Activated naive CD4-positive, alpha-beta T cell (primary cell): ENCODE measurements at places on chromosomes 11 and 22.

DNA sequence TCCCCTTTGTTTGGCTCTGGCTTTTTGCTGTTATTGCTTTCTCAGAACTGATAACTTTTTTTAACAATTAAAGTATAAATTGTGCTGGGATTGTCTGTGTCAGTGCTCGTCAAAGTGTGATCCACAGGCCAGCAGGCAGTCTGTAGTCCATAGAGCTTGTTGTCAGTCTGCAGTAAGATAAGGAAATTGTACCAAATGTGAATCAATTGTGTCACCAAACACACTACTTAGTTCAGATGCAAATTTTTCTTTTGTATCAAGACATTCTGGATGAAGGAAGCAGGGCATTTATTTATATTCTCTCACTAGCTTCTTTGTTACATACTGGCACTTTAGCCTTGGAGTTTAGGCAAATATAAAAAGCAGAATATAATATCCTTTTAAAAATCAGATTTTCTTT is 121.0 kb downstream of the WNT11 start:
- no peak for DNase-seq

- DNase-seq: no peak
Measured at GRCh38 chr11:84899134-84899533, 728.0 kb downstream of the DLG2 start.

- no peak for DNase-seq
Measured at GRCh38 chr11:31419138-31419537, 49.5 kb downstream of the DNAJC24 start.

- no peak for DNase-seq
Measured at GRCh38 chr22:18075720-18076497, 1.9 kb upstream of the PEX26 start.

GRCh38 chr11:13535819-13536218 is 40.0 kb upstream of the PTH start:
- DNase-seq: no peak

GRCh38 chr22:39991159-39991860 is 3.4 kb upstream of the FAM83F start:
- DNase-seq: no peak

DNA sequence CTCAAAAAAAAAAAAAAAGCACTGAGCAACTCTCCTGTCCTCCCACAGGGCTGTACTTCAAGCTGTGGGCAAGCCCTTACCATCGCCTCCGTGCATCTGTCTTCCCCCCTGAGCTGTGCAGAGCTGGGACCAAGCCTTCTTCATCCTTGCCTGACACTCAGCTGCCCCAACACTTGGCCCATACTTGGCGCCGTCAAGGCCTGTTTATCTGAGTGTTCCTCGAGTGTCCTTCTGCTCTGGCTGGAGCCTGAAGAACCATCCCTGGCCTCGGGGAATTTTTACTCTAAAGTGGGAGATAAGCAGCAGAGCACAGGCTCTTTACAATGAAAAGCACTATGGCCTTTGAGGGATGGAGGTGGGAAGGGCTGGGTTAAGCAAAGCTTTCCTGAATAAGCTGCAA is 1.6 kb upstream of the TIRAP start:
- no peak for DNase-seq

- no peak for DNase-seq
Measured at GRCh38 chr11:45154276-45154675, 7.8 kb downstream of the PRDM11 start.

DNA sequence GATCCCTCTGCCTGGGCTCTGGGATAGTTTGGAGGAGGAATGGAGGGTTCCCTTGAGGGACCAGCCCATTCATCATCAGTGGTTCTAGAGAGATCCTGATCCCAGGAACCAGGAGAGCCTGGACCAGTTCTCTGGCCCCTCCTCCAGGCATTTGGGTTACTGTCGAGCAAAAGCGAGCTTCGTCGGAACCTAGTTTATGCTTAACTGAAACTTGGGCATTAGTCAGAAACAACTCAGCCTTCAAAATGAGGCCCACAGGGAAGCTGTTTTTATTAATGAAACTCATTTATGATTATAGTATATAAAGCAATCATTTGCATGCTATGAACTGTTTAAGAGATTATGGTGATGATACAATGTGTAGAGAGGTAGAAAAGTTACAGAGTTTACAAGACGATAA is 61.4 kb downstream of the LIF start:
- DNase-seq: no peak

DNA sequence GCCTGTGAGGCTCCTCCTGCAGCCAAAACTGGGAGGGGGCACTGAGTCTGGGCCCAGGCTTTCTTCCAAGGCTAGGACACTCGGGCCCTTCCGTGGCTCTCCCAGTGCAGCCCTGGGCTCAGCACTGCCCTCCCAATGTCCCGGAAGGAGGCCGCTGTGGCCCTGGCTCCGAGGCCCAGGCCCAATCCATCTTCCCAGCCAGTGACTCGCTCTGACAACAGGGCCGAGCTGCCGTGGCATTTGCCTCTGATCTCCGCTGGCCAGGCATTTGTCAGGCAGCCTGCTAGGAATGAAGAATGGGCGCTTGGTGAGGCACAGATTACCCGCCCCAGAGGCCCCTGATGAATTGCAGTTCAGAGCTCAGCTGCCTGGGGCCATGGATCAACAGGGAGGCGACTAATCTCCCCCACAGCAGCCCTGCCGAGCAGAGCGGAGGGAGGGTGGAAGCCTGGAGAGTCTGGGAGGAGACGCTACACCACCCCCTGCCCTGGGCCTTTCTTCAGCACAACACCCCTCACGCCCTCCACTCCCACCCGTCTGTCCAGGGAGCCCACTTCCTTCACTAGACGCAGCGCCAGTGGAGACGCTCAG is 8.3 kb downstream of the FXYD2 start:
- no peak for DNase-seq

GRCh38 chr11:18369398-18369797 is 25.0 kb upstream of the LDHA start:
- no peak for DNase-seq

GRCh38 chr11:82823647-82824619 is 76.3 kb downstream of the PRCP start:
- DNase-seq: no peak

GRCh38 chr11:2306877-2307500 is 5.2 kb downstream of the TSPAN32 start:
- DNase-seq: no peak

DNA sequence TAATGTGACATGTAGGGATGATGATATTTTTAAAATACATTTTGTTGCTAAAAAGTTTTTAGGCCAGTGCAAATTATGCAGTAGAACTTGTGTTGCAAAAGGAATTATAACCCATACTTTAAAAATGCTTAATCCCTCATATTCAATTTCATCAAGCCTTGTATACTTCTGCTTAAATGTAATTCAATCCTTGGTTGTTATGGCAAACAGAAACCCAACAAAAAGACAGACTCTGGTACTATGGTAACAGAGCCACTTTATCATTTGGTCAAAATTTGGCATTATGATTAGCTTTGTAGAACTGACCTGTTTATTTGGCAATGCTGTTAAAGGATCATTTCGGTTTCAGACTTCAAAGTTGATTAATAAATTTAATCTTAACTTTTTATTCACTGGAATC is 284.8 kb downstream of the TMEM135 start:
- no peak for DNase-seq

- DNase-seq: no peak
Measured at GRCh38 chr11:105155679-105156078, 16.1 kb upstream of the CARD18 start.

DNA sequence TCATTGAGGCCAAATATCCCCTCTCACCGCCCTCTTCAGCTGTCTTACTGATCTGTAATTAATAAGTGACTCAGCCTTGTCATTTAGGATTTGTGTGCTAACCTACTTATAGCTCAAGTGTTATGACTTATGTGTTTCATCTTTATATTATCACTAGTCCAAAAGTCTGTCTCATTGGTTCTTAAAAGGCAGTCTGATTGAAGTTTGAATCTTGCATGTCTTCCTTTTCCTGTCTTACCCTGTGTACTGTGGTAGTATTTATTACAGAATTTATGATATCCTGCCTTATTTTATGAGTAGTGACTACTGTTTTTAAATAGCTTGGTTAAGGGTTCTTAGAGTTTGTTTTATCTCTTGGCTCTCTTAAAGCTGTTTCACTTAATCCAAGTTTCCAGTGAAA is 6.3 kb downstream of the DEPDC7 start:
- DNase-seq: no peak

- DNase-seq: no peak
Measured at GRCh38 chr11:71221821-71222220, 30.6 kb downstream of the SHANK2 start.

DNA sequence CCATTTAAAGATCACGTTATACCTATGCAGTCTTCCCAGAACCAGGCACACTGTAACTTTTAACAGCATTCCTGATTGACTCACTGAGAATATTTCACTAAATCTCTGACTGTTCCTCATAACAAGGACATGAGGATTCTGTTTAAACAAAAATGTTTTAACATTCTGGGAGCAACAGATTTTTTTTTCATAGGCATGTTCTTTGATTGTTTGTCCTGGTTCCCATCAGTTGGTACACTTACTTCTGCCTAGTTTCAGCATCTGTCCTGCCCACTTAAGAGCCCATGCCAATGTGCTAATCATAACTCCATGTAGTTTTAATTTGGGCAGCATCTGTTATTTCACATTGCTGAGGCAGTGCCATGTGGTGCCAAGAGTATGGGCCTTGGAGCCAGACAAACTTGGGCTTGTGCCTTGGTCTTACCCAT is 138.5 kb upstream of the CTSC start:
- no peak for DNase-seq

GRCh38 chr11:15947681-15948648 is 408.4 kb downstream of the SOX6 start:
- no peak for DNase-seq

DNA sequence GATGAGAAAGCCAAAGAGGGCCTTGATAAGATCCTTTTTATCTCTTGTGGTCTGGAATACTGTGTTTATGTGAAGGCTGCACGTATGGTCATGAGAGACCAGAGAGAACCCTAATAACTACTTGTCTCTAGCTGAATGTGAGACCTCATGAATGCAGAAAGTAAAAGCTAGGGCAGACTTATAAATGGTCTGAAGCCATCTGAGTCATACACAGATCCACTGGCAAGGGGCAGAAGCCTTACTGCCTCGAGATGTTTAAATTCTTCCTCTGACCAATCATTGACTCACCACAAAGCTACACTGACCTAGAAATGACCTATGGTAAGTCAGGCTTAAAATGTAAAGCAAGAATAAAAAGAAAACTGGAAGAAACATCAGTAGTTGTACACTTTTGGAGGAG is 22.7 kb upstream of the OR4B1 start:
- DNase-seq: no peak

DNA sequence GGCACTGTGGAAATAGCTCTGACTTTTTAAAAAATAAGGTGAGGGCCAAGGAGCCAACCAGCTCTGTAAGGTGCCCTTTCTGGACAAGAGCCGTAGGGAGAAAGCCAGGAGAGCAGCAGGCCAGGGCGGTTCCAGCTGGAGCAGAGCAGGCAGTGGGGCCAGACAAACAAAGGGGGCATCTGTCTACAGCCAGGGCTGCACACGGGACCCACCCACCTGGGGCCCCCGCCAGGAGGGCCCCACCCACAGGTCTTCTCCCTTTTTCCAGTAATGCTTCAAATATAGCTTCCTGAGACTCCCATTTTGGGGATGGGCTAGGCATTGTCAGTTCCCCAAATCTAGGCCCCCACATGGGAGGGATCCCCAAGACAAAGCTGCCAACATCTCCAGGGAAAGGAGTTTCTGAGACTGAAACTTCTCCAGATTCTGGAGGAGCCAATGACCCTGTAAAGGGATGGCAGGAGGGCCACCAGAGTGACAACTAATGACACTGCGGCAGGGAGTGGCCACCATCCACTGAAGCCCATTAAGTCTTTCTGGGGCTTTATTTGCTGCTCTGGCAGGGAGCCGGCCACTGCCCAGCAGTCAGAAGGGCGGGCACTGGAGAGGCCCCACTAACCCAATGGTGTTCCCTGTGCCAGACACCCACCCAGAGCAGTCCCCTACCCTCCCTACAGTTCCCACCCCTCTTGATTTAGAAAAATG is 1.9 kb downstream of the ZFTA start:
- DNase-seq: no peak

DNA sequence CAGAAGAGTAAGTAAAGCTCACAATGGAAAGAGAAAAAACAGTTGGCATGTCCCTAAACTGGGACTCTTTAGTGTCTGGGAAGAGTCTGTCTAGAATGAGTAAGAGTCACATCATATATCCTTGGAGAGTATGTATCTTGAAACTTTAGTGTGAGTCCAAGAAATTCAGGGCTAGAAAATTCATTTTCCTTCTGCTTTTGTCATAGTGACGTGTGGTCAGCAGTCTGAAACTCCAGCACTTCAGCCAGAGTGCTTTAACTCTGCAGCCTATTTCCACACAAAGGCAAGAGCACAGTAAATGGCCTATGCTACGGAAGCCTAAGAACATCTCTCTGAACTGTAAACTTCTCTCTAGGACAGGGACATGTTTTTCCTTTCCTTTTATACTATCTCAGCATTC is 174.1 kb downstream of the FAM181B start:
- DNase-seq: no peak

DNA sequence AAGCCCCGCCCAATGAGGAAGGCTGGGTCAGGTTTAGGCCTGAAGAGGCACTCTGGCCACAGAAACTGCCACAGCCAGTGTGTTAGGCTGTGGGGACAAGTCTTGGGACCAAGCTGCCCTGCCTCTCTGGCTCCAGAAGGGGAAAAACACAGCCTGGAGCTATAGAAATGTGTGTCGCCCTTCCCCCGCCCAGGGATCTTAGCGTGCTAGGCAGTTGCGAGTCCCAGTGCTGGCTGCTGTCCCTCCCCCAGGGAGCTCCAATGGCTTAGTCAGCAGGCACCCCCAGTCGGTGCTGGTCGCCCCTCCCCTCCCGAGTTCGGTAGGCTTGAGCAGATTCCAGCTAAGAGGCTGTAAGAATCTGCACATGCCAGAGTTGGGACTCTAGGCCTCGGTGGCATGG is 99.5 kb upstream of the API5 start:
- no peak for DNase-seq

GRCh38 chr11:83054904-83055380 is 16.8 kb downstream of the RAB30 start:
- no peak for DNase-seq

DNA sequence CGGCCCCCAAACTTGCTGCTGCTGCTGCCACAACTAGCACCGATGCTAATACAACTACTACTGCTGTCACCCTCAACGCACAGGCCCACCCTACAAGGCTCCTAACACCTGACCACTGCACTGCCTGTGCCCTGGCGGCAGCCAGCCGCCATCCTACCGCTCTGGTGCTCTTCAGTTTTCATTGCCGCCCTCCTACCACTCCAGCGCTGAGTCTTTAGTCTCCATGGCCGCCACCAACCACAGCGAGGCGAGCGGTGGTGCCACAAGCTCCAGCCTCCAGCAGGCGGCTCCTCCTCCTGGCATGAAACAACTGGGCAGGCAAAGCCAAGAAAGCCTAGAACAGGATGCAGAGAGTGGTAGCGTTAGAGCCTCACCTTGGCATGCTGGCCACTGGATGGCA is 5.0 kb upstream of the RFPL3 start:
- DNase-seq: no peak
